ENCODE measurements at places on chromosomes 12 and 14. TPM values are rescaled to one million over a fixed set of nuclear protein-coding genes. Genes with fewer than 3 reads are reported as not detected.

Gene DCN
- total RNA-seq, result 1.5 TPM

Gene P2RX7
- total RNA-seq, result 2.2 TPM

Gene CFAP251
- 0.85 TPM for total RNA-seq

Gene PLCZ1
- total RNA-seq, result not detected
